ENCODE measurements at places on chromosomes 7 and 10.

GRCh38 chr7:47102331-47102841, 479.5 kb downstream of the TNS3 start:
- DNase-seq: no peak

GRCh38 chr7:120303105-120303504, 30.1 kb downstream of the KCND2 start:
- no peak for DNase-seq

- DNase-seq: no peak
Observed at GRCh38 chr10:31528831-31529230, 209.8 kb downstream of the ZEB1 start.

DNA sequence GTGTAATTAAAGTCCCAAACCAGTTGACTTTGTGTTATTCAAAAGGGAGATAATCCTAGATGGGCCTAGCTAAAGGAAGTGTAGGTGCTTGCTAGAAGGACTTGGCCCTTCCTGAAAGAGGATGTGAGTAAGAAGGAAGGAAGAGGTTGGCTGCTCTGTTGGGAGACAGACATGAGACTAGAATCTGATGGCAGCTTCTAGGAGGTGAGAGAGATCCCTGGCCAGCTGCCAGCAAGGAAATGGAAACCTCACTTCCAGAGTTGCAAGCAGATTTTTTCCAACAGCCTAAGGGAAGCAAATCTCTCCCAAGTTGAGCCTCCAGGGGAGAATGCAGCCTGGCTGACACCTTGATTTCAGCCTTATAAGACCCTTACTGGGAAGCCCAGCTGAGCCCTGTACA, 368.4 kb upstream of the ZMIZ1 start:
- no peak for DNase-seq

GRCh38 chr7:35617041-35617440, 77.9 kb downstream of the HERPUD2 start:
- DNase-seq: no peak

DNA sequence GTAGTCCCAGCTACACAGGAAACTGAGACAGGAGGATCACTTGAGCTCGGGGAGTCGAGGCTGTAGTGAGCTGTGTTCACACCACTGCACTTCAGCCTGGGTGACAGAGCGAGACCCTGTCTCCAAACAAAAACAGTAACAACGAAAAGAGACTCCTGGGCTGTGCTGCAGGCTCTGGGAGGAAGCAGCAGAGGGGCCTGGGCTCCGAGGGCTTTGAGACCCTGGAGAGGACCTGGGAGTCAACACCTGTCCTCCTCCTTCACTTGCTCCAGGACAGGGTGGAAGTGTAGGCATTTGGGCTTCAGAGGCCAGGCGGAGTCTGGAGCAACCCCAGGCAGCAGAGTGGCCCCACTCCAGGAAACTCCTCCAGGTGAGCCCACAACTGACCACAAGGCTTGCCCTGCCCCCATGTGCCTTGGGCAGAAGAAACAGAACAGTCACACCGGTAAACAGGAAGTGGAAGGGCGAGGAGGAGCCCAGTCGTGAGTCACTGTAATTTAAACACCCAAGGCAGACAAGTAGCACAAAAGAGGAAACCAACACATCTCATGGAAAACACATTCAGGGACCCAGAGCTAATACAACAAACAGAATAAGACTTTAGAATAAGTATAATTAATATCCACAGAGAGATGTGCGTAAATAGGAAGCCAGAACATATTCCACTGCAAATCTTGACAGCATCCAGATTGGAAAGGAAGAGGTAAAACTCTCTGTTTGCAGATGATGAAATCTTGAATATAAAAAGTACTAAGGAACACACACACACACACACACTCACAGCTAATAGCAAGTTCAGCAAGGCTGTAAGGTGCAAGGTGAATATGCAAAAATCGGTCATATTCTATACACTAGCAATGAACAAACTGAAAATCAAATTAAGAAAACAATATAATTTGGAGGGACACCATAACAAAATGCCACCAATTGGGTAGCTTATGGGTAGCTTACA, 20.5 kb upstream of the RASGEF1A start:
- peak; percentile 27 for DNase-seq

DNA sequence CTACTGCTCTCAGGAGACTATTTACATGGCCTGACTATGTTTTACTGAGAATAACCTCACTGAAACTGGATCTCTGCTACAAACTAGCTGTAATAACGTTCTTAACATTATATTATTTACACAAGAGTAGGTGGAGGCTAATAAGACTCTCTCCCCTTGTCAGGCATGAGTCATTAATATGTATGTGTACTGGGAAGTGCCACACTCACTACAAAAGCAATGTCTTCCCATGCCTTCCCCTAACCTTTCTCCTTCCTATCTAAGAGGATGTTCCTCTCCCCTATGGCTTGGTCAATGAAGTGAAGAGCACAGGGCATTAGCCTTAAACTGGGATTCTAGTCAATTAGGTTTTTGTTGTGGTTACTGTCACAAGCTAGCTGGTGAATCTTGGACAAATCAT, 147.9 kb downstream of the DGKB start:
- DNase-seq: no peak

DNA sequence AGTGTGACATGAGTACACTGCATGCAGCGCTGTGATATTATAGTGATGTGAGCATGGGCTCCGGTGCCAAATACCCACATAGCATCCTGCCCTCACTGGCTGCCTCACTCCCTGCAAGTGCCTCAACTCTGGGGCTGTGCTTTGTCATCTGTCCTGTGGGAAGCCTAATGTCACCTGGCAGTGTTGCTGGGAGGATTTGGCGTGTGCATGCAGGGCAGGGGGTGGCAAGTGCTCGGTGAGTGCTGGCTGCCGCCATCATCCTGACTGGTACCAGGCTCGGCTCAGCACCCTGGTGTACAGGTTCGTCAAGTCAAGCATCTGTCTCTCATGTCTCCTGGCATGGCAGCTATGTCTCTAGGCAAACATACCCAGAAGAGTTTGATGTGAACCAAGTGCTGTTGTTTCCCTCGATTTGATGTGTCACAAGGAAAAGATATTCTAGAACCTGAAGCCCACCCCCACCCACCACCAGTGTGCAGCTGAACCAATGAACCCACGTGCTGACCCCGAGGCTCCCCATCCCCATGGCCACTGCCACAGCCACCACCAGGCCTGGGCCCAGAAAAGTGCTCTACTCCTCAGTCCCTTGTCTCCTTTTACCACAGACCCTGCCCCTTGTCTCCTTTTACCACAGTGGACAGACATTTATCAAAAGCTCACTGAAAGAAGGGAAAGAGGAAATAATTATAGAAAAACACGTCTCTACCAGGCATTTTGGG, 135.8 kb downstream of the MAPK8 start:
- DNase-seq: no peak

- DNase-seq: peak; percentile 43
Observed at GRCh38 chr10:119516381-119517234, 25.9 kb downstream of the RGS10 start.

- no peak for DNase-seq
Observed at GRCh38 chr7:85479918-85480643, 293.2 kb upstream of the SEMA3D start.

DNA sequence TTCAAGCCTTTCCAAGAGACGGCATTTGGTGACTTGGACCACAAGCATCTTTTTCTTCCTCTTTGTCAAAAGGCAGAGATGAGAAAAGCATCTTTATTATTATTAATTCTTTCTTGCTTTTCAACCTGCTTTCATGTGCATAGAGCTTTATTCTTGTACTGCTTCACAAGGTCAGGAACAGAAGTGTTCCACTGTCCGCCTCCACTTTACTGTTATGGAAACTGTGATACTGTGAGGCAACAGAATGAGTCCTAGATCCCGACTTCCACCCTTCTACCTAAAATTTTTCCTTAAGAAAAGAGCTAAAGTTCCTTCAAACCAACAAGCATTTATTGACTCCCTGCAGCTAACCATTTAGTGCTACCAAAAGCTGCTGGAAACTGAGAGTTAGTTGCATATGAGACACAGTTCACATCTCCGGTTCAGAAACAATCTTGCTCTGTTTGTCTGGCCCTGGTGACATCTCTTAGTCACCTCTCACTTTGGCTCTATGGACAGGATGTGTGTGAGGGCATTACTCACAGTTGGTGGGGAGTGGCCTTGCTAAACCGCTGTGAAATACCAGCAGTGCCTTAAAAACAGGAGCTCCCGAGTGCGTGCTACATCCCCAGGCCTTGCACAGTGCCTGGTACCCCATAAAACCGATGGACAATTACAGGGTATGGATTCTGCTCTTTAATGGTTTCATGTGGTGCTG, 77.1 kb upstream of the TRIL start:
- DNase-seq: no peak

GRCh38 chr7:73707045-73707631, 12.3 kb downstream of the STX1A start:
- no peak for DNase-seq

DNA sequence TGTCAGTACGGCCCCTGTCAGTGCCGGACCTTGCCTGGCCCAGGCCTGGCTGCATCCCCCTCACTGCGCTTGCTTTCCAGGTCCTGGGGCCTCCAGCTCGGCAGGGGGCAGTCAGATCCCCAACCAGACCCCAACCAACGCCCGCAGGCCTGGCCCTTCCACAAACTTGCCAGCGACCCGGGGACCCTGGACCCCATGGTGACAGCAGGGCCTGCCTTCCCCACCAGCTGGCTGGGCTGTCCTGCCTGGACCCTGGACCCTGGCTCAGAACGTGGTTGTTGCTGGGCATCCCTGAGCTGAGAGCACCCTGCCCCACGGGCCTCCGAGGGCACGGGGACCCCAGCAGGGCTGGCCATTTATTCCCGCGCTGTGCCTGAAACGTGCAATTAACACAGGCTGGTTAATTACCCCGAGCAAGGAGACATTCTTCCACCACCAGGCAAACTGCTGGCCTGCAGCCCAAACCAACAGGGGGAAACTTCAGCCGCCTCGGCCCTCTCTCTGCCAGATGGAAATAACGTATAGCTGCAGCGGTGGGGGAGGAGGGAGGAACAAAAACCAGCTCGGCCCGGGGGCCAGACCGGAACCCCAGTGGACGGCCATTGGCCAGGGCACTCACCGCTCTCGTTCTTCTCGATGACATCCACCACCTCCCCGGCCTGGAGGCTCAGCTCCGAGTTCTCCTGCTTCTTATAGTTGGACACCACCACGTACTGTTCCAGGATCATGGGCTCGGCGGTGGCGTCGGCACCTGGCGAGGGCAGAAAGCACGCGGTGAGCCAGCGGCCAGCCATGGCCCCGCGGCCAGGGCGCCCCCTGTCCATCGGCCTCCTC, 167.1 kb downstream of the NEURL1 start:
- DNase-seq: no peak

DNA sequence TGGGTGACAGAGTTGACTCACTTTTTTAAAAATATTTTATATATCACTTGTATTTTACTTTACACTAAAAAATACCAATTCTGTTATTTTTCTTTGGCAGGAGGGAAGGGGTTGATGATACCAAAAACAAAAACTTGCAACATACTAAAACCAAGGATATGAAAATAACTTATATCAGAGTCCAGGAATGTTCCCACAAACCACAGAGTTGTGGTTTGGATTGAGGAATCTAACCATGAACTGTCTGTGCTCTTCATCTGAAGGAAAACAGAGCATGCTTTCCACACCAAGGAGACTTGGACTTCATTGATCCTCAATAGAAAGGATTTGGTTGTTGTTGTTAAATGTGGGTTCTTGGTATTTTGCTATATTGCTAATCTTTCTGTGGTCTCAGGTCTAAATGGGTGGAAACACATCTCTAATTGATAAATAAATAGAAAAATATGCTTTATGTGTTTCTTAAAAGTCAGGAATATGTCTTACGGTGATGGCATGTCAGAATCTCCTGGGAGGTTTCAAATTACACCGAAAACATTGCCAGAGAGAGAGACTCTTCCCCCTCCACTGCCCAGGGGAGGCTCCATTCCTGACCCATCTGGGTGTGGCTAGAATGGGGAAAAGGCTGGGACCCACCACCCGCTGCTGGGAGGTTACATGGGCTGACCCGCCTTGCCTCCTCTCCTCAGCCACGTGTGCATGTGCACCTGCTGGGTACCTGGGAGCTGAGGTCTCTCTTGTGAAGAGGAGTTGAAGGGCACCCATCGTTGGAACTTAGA, 46.9 kb upstream of the STK17A start:
- no peak for DNase-seq

DNA sequence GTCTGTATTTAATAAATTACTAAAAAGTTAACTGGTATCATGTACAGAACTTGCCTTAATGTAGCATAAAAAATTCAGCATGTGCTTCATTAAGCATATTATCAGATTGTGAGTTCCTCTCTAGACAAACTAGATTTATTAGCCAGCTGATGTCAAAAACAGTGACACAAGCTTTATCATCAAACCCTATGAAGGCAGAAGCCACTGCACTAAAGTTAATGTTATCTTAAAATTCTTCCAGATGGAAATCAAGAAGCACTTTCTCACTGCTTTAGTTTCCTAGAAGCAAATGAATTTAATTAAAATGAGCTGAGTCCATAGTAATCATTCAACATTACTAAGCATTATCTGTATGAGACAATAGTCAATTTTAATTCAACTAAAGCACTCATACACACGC, 96.4 kb downstream of the ARHGAP12 start:
- DNase-seq: no peak

DNA sequence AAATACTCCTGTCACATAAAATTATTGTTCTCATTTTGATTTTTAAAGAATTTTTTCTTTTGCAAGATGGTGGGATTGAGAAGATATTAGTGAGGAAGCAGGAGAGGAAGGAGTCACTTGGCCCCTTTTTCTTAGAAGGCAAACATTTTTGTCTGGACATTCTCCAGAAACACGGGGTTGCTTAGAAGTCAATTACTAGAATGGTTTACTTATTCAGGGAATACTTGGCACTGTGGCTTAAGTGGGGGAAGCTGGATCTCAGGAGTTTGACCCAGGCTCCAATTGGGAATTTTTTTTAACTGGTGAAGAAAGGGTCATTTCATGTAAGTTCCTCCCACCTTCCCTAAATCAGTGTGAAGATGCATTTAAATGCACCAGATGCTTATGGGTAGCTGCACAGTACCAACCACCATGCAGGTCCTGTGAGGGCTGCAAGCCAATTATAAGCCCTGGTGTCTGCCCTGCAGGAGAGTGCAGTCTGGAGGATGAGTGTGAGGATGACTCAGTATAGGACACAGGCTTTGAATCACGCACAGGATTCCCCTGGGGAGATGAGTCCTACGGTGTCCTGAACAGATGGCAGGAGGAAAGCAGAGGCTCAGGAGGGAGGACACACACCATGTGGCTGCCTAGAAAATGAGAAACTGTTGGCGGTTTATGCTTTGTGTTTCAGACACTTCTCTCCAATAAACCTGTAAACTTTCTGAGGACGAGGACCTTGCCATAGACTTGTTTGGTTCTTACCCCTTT, 299.1 kb downstream of the PLXNA4 start:
- no peak for DNase-seq

- peak; percentile 30 for DNase-seq
Observed at GRCh38 chr7:24587853-24588252, 14.6 kb downstream of the PALS2 start.

- no peak for DNase-seq
Observed at GRCh38 chr10:65949526-65949925, 976.3 kb upstream of the LRRTM3 start.

DNA sequence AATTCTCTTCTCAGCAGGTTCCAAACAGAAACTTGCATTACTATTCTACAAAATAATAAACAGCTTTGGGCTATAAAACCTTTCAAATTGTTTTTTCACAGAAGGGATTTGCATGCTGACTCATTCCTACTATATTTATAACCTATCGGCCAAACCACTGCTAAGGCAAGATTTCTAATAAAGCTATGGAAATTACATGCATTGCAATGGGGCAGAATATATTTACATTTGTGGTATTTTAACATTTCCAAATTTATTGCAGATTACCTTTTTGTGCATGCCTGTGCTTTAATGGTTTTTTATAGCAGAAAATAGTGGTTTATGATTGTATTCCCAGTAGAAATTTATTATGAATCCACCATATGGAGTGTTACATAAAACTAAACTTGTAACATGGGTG, 69.0 kb upstream of the NPVF start:
- DNase-seq: no peak
